ENCODE measurements at places on chromosomes 11 and 22. TPM values are rescaled to one million over a fixed set of nuclear protein-coding genes. Genes with fewer than 3 reads are reported as not detected.
A peak's percentile ranks its signal among the peaks of the same experiment; 100 is the strongest.

- no peaks in the 10 kb centered on the region for H3K27me3 ChIP-seq
- H3K4me3 ChIP-seq, result no peak overlapping the region
- H3K36me3 ChIP-seq, result peaks cover 56% of the 10 kb centered on the region
Measured at GRCh38 chr11:57546869-57547475, 9.6 kb downstream of the SMTNL1 start.

DNA sequence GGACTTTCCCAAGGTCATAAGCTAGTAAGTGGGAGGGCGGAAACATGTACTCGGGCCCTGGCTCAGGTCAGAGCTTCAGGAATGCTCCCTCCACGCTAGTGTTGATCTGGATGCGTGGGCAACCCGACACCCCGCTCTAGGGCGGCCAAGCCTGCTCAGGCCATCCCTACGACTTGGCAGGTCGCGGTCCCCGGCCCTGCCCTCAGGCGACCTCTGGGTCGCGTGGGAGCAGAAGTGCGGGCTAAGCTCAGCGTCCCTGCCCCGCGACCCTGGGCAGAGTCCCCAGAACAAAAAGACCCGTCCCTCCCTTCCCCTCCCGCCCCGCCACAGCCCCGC lies 781 bp upstream of the TEF start:
- H3K4me3 ChIP-seq, result peak overlapping the region; percentile 86
- H3K4me1 ChIP-seq, result no peaks in the 10 kb centered on the region
- no peaks in the 10 kb centered on the region for H3K27me3 ChIP-seq
- peak overlapping the region; percentile 96 for H3K27ac ChIP-seq
- ATAC-seq, result peak; percentile 18

DNA sequence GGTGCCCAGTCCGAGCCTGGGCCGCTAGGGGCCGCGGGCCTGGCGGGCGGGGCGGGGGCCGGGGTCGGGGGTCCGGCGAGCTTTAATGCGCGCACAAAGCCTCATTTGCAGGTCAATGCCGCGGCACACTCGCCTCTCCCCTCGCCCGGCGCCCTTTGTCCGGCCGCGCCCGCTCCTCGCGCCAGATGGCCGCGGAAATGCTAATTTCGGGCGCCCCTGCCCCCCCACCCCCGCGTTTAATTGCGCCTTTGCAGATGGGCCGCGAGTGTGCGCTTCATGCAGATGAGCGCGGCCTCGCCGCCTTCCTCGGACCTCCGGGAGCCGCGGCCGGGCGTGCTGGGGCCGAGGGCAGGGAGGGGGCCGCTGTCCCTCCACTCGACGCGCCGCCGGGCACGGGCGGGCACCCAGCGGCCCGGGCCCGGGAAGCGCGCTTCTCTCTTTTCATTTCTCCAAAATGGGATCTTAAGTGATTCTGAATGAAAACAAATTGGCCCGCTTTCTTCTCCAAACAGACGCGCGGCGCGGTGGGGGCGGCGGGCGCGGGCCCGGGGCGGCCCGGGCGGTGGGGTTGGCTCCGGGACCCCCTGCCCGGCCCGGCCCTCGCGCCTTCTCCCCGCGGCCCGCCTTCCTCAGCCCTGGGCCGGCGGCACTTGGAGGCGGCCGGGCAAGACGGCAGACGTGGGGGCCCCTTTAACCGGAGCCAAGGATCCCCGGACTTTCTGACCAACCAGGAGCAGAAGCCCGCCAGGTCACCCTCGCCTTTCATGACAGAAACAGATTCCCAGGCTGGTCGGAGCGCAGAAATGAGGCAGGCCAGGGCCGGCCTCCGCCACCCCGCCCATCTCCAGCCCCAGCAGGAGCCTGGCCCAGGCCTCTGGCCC lies 22.9 kb downstream of the CDKN1C start:
- no peaks in the 10 kb centered on the region for H3K4me1 ChIP-seq
- no peak overlapping the region for H3K27ac ChIP-seq
- H3K27me3 ChIP-seq, result peaks cover 35% of the 10 kb centered on the region
- no peak for ATAC-seq
- H3K4me3 ChIP-seq, result no peak overlapping the region
- no peaks in the 10 kb centered on the region for H3K36me3 ChIP-seq

CHADL gene
- 0.41 TPM for total RNA-seq

DNA sequence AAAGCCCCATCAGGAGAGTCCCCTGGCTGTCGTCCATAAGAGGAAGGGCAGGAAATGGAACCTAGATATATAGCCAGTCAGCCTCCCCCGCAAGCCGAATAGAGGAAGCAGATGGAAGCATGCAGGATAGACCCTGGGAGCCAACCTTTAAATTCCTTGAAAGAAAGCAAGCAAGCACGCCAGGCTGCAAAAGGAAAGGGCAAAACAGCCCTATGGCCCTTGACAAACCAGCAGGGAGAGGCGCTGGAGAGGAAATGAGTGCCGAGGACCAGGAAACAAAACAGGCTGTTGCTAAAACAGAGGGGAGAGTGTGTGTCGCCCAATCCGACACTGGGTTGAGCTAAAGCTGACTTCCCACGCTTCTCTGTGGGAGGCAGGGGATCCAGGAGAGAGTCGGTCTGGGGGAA lies 203.5 kb upstream of the MTNR1B start:
- peaks cover 23% of the 10 kb centered on the region for H3K27me3 ChIP-seq
- no peak overlapping the region for H3K27ac ChIP-seq
- H3K4me1 ChIP-seq, result no peaks in the 10 kb centered on the region

DNA sequence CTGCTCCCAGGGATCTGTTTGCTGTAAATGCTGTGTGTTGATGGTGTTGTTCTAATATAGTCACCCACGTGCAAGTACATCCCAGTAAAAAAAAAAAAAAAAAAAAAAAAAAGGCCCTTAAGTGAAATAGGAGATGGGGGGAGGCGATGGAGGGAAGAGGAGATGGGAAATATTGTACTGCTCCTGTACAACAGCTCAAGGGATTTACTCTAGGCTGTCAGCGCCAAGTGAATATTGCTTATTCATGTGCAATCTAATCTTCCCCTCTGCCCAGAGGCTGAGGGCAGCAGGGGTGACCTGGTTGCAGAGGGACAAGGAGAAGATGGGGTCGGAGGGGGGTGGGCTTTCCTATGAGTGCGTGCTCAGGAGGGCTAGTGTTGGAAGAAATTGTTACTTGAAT lies 206.2 kb upstream of the CADM1 start:
- H3K36me3 ChIP-seq, result no peaks in the 10 kb centered on the region
- ATAC-seq, result no peak
- H3K4me3 ChIP-seq, result no peak overlapping the region

DNA sequence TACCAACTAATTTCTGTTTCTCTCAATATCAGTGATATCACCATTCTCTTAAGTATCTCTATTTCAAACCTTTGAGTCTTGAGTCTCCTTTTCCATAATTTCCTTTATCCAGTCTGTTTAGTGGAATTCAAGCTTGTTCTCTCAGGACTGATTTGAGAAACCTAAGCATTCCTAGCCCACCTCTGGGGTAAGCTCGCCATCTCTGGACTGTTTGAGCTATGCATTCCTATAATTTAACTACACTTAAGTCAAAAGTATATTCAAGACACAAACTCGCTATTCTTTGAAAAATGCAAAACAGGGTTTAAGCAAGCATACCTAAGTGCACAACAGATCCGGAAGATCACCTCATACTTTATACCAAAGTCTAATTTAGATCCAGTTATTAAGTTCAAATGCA lies 2.1 kb upstream of the DLAT start:
- H3K27me3 ChIP-seq, result no peaks in the 10 kb centered on the region
- peak overlapping the region; percentile 26 for H3K27ac ChIP-seq
- peaks cover 35% of the 10 kb centered on the region for H3K36me3 ChIP-seq
- no peak for ATAC-seq
- peaks cover 16% of the 10 kb centered on the region for H3K4me1 ChIP-seq

DNA sequence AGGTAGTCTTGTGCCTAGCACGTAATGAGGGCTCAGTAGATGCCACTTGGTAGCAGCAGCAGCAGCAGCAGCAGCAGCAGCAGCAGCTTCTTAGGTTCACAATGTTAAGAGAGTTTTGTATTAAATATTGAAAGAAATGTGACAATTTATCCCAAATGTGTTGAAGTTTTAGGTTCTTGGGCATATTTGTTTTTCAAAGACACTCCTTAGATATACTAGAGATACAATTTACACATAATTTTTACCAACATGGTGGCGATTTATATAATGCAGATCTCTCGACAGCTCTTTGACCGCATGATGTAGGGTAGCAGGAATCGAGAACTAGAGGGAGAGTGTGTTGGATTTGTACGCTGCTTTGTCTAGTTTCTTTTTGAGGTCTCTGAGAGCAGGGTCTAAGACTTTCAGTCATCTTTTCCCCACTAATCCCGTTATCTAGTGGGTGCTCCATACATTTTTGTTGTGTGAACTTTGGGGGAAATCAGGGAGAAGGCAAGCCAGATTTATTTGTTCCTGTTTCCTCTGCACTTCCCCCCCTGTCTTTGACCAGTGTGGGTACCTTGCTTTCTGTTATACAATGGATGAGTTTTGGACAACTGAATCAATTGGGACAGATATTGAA lies 1.4 kb downstream of the FDX1 start:
- peak overlapping the region; percentile 97 for H3K27ac ChIP-seq
- H3K4me3 ChIP-seq, result peak overlapping the region; percentile 97
- ATAC-seq, result peak; percentile 22
- peaks cover 36% of the 10 kb centered on the region for H3K4me1 ChIP-seq

DNA sequence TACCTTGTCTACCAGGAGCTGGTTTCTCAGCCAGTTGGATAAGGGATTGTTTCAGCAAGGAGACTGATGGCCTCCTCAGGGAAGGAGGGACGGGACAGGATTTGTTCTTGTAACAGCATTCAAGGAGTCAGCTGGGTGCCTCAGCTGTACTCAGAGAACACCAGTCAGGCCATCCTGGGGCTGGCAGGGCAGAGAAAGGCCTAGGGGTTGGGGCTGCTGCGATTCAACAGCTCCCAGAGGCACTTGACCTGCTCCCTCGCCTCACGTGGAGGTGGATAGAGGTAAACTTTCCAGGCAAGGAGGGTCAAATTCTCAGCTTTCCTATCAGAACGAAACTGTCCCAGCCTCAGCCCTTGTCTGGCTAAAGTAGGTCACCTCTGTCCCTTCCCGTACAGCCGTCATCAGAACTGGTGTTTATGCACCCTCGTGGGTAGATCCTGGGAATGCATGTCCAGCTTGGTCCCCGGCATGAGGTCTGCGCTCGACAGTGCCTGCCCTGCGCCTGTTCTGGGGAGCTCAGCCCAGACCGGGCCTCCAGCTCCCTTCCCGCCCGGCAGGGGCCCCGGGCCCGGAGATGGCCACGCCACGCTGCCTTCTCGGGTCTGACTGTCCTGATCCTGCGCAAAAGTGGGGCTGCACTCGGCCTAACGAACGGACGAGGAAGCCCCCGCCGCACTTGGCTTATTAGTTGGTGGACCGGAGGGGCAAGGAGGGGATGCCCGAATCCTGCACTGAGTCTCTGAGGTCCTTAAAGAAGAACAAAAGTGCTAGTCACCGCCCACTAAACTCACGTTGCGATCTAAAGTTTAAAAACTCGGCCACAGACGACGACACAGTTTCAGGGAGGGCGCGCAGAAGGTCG lies 762 bp upstream of the CCDC134 start:
- H3K4me1 ChIP-seq, result peaks cover 18% of the 10 kb centered on the region
- peak overlapping the region; percentile 81 for H3K4me3 ChIP-seq
- peak; percentile 42 for ATAC-seq
